ENCODE measurements at places on chromosomes 2 and 18. TPM values are rescaled to one million over a fixed set of nuclear protein-coding genes. Genes with fewer than 3 reads are reported as not detected.

DNA sequence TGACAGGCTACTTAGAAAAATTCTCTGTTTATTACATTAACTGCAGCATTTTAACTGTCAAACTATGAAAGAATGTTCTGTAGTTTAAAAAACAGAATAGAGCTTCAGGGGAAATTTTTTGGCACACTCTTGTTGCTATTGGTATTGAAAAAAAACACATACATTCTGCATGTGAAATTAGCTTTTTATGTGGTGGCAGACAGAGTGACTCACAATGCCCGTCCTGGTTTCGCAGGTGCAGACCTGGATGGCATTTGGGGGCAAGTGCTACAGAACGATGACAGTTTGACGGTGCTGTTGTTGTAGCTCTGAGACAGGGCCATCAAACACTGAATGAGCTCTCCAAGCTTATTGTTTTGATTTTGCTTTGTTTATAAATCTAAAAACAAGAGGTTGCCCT is 105.0 kb upstream of the MAP3K20 start:
- H3K4me1 ChIP-seq, result peaks cover 32% of the 10 kb centered on the region
- no peak overlapping the region for H3K27ac ChIP-seq
- no peak overlapping the region for H3K4me3 ChIP-seq
- no peaks in the 10 kb centered on the region for H3K36me3 ChIP-seq

DNA sequence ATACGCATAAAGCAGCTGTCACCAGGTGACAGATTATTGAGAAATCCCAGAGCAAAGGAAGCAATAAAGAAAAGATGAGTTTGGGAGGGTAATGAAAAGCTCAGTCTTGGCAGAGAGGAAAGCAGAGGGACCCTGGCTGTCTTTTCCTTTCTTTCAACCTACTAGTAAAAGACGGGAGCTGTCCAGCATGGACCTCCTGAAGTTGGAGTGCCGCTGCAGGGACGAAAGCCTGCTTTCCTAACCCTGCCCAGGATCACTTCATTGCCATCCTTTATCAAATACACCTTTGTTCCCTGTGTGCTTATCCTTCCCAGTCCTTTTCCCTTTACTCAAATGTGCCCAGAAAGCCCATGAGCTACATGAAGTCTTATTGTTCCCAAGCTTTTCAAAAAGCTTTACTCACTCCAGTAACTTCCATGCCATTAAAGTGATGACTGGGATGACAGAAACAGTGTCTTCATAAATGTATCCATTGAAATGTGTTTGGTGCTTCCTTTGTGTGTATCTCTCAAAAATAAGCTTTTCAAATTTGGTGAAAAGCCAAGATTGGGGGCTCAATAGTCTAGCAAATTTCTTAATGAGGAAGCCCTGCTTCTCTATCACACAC is 3.7 kb upstream of the SPR start:
- no peak overlapping the region for H3K4me3 ChIP-seq
- no peak for DNase-seq
- H3K27ac ChIP-seq, result no peak overlapping the region
- H3K27me3 ChIP-seq, result peaks cover 7% of the 10 kb centered on the region
- peaks cover 16% of the 10 kb centered on the region for H3K4me1 ChIP-seq

GRCh38 chr2:219384859-219385258 is 2.9 kb downstream of the DNPEP start:
- peaks cover 32% of the 10 kb centered on the region for H3K4me1 ChIP-seq
- H3K27me3 ChIP-seq, result no peaks in the 10 kb centered on the region

Gene SMAD4
- total RNA-seq, result 97.8 TPM

Gene CTLA4
- 0.86 TPM for total RNA-seq

Gene MC4R
- total RNA-seq, result 0.35 TPM

Gene PRSS56
- total RNA-seq, result not detected
